ENCODE measurements at places on chromosomes 16 and 17.

- no peak for DNase-seq
These were observed 41.7 kb downstream of the ZZEF1 start for GRCh38 chr17:4100883-4101756.

- no peak for DNase-seq
These were observed 38.2 kb downstream of the METRNL start for GRCh38 chr17:83117583-83117982.

DNA sequence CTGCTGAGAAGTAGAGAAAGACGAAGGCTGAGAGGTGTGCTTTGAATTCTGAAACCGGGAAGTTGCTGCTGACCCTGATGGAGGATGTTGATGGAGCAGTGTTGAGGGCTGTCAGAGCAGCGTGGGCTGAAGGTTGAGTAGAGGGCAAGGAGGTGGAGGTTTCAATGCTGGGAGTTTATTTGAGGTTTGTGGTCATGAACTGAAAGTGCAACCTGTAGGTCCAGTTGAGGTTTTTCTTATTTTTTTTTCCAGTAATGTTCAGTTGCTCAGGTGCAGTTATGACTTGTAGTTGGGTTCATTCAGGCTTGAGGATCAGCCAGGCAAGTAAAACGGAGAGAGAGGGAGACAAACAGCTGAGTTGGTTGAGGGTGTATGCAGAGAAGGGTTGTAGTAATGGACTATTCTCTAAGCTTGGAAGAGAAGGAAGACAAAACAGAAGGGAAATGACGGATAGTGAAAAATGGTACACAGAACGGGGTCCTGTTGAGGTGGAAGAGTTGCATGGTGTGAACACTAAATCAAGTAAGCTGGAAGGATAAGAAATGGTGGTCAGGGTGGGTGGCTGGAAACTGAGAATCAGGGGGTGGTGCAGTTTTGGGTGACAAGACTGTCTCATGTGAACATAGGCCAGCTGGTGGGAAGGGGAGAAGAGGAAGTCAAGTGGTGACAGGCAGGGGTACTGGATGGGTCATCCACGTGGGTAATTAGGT, 8.7 kb upstream of the UBE2G1 start:
- no peak for DNase-seq

- DNase-seq: no peak
These were observed 422.3 kb upstream of the PSMD7 start for GRCh38 chr16:73874324-73874723.

DNA sequence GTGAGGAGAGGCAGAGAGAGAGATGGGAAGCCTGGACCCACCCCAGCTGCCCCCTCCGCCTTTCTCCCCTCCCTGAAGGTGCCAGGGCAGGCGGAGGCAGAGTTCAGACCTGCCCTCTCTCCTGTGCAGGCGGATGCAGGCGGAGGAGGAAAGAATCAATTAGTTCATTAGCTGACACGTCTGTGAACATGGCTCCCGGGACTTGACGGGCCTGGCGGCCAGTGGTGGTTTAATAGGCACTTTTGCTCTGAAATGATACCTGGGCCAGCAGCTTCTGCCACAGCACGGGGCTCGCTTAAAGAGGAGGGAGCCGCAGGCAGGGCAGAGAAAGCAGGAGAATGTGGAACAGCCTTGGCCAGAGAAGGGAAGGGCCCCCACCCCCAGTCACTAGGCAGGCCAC, 98.1 kb downstream of the SDK2 start:
- DNase-seq: no peak

GRCh38 chr17:69828087-69828486, 246.9 kb upstream of the KCNJ16 start:
- DNase-seq: no peak

- DNase-seq: no peak
These were observed 17.5 kb downstream of the COG7 start for GRCh38 chr16:23435500-23435899.

GRCh38 chr17:3688027-3688553, 7.9 kb downstream of the P2RX5 start:
- no peak for DNase-seq

DNA sequence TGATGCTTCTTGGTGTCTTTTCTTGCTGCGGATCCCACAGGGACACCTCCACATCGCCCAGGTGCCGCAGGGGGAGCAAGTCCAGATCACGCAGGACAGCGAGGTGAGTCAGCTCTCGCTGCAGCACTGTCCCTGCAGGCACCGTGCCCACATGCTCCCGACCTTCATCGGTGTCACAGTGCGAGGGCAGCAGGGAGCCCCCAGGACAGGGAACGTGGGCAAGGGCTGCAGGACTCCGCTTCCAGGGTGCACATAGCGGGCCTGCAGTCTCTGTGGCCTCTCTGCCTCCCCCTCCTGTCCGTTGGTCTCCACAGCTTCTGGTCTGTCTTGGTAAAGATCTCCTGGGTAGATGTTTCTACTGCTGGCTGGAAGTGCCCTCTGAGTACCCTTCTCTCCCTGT, 84.1 kb downstream of the BANP start:
- no peak for DNase-seq

DNA sequence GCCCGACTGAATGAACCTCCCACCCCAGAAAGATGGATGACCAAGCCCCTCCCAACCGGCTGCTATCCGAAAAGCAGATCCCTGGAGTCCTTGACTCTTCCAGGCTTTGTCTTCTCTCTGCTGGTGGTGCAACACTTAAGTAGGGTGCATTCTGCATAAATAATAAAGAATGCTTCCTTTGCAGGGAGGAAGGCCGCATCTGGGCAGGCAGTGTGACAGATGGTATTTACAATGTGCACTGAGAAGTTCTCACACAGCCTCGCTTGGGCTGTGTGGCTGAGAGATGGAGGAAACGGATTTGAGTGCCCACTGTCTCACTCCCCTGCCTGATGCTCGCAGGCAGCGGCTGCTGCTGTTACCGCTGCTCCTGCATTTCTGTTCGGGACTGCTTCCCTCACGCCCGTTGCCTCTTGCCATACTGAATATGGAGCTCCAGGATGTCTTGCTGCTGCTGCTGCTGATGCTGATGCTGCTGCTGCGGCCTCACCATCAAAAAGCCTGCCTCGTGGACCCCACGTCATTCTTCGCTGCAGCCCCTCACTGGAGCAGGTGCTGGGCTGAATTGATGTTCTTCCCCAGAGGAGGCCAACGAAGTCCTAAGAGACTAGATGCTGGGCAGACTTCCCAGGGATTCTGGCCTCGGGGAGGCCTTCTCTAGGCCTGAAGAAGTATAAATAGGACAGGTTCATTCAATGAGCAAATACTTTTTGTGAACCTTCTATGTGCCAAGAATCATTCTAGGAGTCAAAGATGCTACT, 7.1 kb upstream of the RHBDL3 start:
- no peak for DNase-seq

- DNase-seq: no peak
These were observed 61.8 kb downstream of the SMG6 start for GRCh38 chr17:2241823-2242222.

GRCh38 chr16:79560318-79560717, 40.2 kb downstream of the MAF start:
- DNase-seq: no peak

DNA sequence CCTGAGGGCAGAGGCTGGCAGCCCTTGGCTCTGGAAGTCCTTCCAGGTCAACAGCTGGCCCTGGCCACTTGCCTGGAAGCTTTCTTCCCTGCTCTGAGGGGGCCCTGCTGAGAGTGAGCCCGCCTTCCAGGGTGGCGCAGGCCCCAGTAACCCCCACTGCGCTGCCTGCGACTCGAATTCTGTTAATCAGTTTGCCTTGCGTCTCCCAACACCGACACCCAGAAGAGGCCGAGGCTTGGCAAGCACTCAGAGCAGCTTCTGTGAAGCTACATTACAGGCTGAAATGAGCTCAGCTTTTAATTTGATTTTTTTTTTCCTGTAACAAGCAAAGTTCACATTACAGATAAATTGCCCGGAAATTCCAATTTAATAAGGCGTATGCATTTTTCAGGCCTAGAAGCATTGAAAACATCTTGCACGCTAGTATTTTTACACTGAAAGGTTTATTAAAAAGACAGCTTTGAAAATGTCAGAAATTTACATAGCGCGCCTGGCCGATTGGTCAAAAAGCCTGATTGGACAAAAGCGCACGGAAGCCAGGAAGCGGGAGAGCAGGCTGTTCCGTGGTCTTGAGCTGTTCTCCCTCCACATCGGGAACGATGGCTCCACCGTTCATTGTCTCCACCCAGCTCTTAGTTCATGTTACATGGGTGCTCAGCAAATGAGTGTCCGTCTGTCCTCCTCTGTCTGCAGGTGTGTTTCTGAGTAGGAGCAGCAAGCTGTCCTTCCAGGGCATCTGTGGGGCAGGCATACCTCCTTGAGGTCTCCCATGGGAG, 65.5 kb upstream of the HSBP1 start:
- DNase-seq: no peak

- DNase-seq: no peak
These were observed 4.4 kb upstream of the IRX5 start for GRCh38 chr16:54926166-54926838.

DNA sequence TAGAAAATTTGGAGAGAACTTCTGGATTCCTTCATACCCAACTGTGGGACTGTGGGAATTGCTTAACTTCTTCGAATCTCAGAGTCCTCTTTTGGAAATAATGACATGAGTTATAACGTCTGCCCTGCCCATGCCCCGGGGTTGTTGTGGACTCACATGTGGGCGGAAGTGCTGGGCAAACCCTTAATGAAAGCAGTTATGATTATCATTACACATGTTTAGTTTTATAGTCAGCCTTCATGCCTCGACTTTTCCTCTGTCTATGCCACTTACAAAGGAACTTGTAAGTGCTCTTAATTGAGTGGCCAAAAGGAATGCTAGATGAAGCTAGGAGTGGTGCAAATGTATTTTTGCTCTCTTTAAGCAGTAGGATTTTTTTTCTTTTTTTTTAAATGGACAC, 3.9 kb downstream of the KRT27 start:
- DNase-seq: no peak

GRCh38 chr17:72115781-72116525, 4.9 kb upstream of the SOX9 start:
- DNase-seq: no peak

GRCh38 chr16:88526906-88527185, 43.4 kb upstream of the ZC3H18 start:
- no peak for DNase-seq
